ENCODE measurements at places on chromosomes 4 and X.

- DNase-seq = no peak
Measured at GRCh38 chr4:77194366-77194765, 37.4 kb downstream of the CCNG2 start.

- DNase-seq = no peak
Measured at GRCh38 chrX:13968198-13968597, 61.5 kb downstream of the GEMIN8 start.

DNA sequence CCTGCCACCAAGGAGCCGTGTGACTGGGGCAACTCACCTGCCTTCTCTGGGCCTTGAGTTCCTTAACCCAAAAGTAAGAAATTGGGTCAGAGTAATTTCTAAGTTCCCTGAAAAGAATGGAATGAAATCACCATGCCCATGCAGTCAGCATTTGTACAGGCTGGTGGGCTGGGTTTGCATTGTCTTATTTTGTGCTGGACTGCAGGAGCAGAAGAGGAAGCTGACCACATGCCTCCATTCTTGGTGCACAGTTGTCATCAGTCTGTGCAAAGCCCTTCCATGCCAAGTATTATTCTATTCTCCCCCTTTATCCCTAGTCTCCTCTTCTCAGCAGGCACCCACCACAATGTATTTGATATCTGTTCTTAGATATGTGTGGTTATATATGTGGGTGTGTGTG, 56.3 kb downstream of the FHDC1 start:
- no peak for DNase-seq

GRCh38 chr4:33064238-33064637, 2344.1 kb downstream of the PCDH7 start:
- no peak for DNase-seq

- no peak for DNase-seq
Measured at GRCh38 chrX:46617906-46618305, 44.3 kb downstream of the CHST7 start.

DNA sequence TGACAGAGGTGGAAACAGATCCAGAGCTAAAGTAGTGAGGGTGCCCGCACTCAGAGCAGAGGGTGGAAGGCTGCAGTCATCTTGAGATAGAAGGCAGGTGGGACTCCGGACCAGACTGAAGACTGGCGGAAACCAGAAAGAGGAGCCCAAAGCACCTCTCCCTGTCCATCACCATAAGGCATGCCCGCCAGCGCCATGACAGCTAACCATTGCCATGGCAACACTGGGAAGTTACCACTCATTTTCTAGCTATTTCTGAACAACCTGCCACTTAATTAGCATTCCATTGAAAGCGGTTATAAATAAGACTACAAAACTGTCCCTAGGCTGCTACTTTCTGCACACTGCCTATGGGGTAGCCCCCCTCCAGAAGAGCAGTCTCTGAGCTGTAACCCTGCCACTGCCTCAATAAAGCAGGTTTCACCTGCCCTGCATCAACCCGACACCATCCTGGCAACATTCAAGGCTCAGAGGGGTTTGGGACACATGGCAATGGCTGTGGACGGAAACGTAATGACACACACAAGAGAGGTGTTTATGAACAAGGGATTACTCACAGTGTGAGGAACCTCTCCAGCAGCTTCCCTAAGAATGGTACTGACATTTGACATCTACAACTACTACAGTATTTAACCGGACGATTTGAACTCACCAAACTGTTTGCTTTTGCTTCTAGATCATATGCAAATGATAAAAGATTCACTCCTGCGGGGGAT, 27.8 kb upstream of the FGFBP2 start:
- no peak for DNase-seq

DNA sequence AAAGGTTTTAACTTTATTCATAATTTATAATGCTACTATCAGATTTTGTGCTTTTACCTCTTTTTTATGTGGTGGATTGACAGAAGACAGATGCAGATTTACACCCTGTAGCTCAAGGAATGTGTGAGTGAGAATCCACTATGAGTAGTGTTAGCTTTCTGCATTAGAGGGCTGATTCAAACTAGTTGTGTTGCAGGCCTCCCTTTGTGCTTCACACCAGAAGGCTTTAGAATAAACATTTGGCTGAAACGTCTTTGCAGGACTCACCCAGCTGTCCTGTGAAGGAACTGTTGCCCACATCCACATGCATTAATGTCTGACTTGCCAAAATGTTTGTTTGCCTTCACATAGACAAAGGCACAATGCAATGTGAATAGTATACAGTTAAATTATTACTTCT, 127.0 kb downstream of the PCDH7 start:
- no peak for DNase-seq

DNA sequence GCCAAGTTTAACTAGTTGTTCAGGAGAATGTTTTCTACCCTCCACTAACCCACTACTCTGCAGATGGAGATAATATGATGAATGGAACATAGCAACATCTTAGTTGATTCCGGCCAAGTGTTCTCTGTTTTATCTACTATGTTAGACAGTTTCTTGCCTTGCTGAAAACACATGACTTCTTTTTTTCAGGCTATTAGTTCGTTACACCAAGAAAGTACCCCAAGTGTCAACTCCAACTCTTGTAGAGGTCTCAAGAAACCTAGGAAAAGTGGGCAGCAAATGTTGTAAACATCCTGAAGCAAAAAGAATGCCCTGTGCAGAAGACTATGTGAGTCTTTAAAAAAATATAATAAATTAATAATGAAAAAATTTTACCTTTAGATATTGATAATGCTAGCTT, 13.3 kb downstream of the ALB start:
- DNase-seq = no peak

- no peak for DNase-seq
Measured at GRCh38 chr4:102693262-102693850, 67.4 kb downstream of the MANBA start.

GRCh38 chr4:182000077-182000476, 243.1 kb upstream of the TENM3 start:
- DNase-seq = no peak

- no peak for DNase-seq
Measured at GRCh38 chrX:21875013-21875412, 19.2 kb downstream of the YY2 start.

GRCh38 chrX:17425136-17425535, 50.1 kb downstream of the NHS start:
- no peak for DNase-seq

DNA sequence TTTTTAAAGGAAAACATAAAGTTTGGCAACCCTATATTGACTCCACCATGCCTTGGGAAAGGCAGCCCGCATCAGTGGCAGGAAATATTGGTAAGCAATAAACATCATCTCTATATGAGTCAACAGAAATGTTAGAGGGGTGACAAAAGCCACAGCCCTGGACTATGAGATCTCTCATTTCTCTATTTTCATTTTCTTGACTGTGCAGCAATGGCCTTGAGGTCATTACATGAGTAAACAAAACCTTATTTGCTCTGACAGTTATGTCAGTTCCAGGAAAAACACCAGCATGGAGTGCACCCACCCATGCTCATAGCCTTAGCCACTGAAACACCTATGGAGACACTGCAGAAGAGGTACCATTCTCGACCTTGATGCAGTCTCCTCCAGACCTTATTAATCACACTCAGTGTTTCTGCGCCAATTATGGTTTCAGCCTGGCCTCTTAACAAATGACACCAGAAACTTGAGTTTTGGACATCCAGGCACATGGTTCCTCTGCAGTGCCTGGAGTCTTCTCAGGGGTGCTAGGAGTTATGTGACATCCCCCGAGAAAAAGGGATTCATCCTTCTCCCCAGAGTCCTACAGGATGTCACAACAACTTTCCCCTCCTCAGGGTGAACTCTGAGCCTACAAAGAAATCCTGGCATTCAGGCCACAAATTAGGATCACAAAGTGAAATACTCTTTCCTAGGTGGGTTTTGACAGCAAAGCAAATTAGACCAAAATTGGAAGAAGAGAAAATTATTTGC, 16.0 kb upstream of the HPGD start:
- no peak for DNase-seq

DNA sequence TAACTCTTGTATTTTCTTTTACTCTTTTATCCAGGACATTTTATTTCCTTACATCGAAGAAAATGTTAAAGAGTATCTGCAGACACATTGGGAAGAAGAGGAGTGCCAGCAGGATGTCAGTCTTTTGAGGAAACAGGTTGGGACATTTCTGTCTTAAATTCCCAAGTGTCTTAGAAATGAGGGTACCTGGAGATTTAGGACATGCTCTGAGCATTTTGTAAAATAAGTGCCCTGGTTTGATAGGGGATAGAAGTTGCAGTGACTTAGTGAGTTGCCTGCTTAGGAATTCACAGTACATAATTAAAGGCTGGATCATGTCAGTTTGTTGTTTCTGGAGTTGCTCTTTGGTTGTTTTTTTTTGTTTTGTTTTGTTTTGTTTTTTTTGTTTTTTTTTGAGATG, 17.5 kb downstream of the ENOPH1 start:
- no peak for DNase-seq

- DNase-seq = no peak
Measured at GRCh38 chr4:40350627-40351227, 15.6 kb downstream of the CHRNA9 start.

DNA sequence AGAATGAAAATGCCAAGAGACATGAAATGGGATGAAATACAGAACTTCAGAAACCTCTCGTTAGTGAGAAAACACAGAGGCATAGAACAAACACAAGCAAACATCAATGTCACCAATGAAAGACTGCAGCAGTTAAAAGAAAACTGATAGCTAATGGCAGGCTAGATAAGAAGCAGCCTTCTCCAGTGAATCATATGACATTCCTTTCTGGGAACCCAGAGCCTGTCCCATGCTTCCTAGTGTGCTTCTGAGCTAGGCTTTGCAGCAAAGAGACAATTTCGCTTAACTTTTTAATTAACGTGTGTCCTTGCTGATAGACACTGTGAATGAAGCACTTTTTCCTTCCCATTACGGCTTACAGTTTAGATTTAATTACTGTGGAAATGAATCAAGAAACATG, 444.6 kb downstream of the IL15 start:
- DNase-seq = no peak
